ENCODE measurements at places on chromosomes 2 and 18.

- DNase-seq = no peak
Measured at GRCh38 chr2:168964251-168964807, 63.2 kb downstream of the G6PC2 start.

DNA sequence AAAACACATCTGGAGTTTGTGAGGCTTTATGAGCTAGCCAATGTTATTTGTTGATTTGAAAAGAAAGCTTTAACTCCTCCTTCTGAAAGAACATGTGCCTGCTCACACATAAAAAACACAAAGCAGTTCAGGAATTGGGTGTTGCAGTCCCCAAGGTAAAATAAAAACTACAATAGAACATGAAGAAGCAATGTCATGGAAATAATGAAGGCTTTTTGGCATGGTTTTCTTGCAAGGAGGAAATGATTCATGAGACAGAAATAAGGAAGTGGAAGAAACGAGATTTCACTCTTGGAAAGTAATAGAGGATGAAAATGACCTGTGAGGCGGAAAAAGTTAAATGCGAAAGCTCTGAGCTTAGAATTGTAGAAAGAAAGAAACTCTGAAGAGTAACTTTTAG is 81.1 kb downstream of the TRIB2 start:
- DNase-seq = no peak

- no peak for DNase-seq
Measured at GRCh38 chr2:219356834-219357233, 24.3 kb upstream of the RESP18 start.

DNA sequence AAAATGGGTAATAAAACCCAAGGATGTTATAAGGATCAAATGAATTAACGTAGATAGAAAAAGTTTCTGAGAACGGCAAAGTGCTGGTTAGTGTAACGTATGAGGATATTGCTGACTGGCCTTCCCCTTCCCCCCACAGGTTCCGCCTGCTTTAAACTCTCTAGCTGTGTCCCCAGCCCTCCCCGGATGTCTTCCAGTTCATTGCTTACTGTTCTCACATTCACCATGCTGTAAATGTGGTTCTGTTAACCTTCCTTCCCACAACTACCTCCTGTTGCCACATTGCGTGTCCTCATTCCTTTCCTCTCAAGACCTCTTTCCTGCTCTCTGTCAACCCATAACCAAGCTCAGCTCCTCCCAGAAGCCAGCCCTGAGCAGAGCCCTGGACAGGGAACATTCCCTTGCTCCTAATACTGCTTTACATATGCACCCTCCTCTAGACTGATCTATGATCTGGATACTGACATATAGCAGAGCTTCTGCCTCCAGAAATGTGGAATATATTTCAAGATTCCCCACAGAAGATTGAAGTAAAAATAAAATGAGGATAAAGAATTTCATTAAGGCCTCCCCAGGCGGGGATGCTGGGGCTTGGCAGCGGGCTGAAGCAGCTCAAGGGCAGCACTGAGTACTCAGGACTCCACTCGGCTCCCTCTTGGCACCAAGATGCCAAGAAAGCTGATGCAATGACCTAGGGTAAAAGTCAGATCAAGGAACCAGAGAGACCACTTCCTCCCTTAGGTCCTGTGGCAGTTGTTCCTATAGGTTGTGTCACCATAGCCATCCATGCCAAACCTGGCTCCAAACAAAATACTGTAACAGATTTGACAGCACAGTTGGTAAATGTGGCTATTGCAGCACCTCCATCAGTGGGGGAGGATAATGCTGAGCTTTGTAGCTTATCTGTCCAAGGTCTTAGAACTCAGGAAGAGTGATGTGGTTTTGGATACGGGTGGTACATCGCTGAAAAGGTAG is 136.4 kb upstream of the PIK3C3 start:
- DNase-seq = no peak

- DNase-seq = no peak
Measured at GRCh38 chr2:190911813-190912212, 31.2 kb downstream of the GLS start.

GRCh38 chr2:163884416-163884815 is 148.6 kb upstream of the FIGN start:
- DNase-seq = no peak
